ENCODE measurements at places on chromosomes 7 and 10.
A peak's percentile ranks its signal among the peaks of the same experiment; 100 is the strongest.

DNA sequence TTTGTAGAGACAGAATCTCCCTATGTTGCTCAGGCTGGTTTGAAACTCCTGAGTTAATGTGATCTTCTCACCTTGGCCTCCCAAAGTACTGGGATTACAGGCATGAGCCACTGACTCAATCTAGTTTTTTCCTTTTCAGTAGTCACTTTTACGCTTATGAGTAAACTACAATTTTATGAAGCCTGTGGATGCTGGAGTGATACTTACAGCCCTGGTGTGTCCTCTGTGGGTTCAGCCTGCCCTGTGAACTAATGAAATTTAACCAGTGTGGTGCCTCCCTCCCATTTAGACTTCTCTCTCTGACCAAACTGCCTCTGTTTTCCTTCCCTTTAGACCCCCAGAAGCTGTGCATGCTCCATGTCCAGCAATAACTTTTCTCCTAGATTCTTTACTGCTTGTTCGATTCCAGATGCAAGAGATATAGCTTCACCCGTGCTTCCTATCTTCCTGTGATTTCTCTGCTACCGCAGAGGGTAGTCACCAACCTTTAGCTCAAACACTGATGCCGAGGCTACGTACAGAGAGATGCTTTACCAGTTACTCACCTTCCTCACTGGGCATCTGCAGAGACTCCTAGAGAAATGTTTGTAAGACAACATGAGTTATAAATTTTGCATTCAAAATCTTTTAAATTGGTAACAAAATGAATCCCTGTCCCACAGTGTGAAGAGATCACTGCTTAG, 90.8 kb downstream of the KIAA1217 start:
- no peak for DNase-seq

DNA sequence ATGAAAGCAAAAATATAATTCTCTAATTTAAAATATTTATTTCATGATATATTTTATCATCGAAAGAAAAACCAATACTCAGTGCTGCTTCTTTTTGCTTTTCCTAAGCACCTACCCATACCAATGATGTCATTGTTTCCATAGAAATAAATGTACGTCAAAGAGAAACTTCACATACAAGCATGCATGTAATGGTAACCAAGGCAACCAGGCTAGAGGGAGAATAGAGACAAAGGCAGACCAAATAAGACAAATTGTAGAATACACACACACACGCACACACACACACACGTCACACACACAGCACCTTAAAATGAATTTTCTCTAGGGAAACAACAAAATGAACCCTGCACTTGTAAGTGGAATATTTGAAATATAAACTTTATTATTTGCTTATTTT, 75.5 kb downstream of the MACC1 start:
- no peak for DNase-seq

DNA sequence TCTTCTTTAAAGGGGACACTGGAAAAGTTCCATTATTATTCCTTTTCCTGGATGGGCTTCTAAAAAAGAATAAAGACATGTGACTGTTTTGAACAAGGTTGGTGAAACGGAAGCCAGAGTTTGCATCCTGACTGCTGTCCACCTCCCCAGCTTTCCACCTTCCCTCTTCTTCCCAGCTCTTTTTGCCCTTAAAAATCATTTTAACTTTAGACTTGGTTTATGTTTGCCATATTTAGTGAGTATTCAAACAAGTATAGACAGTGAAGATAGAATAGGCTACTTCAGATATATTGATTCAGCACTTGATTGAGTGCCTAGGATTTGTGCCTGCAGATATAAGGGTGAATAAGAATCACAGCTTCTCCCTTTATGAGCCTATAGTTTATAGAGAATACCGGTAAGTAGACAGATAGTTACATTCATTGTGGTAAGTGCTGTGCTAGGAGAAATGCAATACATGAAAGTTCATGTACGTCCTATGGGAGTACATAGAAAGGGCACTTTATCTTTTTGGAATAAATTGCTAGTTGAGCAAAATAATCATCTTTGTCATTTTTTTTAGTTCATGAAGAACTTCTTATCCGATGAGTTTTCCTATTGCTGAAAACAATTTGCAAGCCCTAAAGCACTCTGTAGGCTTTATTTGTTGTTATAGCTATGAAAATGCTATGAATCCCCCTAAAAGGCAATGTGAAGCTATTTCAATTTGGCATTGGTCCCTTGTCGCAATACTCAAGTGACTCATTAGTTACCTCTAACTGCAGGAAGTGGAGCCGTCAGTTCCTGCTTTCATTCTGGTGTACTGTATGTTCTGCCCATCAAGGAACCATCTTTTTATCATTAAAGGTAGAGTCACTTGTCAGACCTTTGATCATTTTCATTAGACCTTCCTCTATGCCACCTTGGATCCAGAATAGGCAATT, 57.2 kb upstream of the STRIP2 start:
- no peak for DNase-seq

DNA sequence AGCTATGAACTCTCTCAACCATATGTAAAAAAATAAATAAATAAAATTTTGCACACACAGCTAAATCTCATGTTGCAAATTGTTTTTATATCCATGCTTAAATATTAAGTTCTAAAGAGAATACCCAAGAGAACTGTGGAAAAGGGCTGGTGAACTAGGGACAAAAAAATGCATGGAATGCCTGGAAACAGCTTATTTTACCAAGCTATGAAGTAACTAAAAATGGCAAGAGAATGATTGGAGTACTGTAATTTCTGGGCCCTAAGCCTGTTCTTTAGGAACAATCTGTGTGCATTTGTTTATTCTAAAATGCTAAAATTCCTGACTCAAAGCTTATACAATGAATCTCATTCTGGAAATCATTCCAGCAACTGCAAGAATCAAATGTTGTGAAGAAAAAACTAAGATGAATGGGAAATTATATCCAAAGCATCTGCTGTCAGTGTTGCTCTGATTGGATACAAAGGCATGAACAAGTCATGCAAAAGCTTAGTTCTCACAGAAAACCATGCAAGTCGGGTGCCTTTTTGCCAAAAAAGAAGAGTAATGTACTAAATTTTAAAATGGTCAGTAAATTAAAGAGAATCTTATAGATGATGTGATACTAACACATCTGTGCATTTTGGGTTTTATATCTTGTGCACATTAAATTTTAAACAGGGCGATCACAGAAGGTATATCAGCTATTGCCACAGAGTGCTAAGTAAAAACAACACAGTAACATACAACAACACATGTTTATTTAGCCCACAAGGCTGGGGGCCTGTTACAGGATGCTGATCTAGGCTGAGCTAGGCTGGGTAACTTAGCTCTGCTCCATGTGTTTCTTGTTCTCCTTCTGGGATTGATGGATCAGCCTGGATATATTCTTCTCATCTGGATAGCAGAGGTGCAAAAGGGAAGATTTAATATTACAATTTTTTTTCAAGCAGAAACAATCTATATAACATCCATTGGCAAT, 453.5 kb upstream of the SEMA3A start:
- no peak for DNase-seq

DNA sequence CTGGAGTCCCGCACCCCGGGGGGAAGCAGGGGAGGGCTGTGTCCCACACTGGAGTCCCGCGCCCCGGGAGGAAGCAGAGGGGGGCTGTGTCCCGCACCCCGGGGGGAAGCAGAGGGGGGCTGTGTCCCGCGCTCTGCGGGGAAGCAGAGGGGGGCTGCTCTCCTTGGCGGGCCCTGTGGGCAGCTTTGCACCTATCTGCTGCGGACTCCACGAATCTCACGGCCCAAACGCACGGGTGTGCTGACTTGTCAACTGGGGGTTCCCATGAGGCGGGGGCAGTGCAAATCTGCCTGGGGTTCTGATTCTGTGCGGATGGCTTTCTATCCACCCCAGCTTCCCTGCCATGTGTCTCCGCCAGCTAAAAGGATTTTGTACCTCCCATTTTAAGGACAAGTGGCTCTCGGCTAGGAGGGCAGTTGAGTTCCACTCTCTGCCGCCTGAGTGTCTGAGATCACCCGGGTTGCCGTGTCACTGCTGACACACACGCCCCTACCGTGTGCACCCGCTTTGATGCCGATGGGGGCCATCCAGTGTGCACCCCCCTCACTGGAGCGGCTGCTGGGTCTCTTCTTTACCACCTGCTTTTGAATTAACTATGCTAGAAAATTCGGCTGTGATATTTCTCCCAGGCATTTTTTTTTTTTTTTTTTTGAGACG, 20.5 kb downstream of the GPER1 start:
- DNase-seq = peak; percentile 67

GRCh38 chr7:100059251-100059739, 9.7 kb downstream of the ZSCAN21 start:
- DNase-seq = no peak

DNA sequence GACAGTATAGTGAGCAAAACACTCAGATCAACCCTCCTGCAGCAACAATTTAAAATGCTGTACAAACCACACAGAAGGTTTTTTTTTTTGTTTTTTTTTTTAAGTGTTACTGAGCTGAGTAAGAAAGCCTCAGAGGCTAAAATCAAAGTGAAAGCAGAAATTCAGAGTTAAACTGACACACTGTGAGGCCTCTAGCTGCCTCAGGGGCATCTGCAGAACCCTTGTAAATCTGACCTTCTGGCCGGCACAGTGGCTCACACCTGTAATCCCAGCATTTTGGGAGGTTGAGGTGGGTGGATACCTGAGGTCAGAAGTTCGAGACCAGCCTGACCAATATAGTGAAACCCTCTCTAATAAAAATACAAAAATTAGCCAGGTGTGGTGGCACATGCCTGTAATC, 7.4 kb upstream of the GNA12 start:
- no peak for DNase-seq

DNA sequence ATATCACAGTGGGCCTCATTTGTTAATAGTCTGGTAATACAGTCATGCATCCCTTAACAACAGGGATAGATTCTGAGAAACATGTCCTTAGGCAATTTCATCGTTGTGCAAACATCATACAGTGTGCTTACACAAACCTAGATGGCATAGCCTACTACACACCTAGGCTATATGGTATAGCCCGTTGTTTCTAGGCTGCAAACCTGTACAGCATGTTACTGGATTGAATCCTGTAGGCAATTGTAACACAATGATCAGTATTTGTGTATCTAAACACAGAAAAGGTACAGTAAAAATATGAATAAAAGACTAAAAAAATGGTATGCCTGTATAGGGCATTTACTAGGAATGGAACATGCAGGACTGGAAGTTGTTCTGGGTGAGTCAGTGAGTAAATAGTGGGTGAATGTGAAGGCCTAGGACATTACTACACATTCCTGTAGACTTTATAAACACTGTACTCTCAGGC, 12.0 kb upstream of the RHOBTB1 start:
- DNase-seq = no peak

DNA sequence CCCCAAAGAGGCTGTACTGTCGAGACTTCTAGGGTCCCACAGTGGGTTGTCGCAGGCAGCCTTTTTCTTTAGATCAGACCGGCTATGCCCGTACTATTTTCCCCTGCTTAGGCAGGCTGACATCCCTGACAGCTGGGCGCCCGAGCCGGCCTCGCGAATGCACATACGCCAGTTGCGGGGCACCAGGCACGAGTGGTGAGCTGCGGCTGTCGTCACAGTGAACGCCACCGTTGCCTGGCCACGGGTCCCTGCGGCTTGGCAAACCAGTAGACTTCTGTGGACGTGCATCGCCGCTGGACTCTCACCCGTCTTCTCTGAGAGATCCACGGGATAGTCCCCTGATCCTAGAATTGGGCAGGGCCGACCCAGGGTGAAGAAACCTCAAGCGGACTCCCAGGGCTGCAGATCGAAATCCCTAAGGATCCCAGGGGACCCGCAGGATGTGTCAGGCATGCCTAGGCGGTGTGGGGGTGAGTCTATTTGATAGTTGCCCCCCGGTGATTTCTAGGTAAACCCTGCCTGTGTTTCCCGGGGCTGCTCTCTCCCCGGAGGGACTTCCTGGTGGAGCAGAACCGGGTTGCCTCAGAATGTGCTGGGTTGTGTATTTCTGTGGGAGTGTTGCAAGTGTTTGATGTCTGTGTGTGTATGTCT, 33.0 kb upstream of the ZNF273 start:
- DNase-seq = no peak

GRCh38 chr7:90713628-90714027, 117.5 kb downstream of the CDK14 start:
- DNase-seq = no peak

GRCh38 chr10:119331061-119331460, 123.7 kb downstream of the GRK5 start:
- DNase-seq = no peak

GRCh38 chr7:43660141-43660540, 69.2 kb downstream of the COA1 start:
- no peak for DNase-seq

DNA sequence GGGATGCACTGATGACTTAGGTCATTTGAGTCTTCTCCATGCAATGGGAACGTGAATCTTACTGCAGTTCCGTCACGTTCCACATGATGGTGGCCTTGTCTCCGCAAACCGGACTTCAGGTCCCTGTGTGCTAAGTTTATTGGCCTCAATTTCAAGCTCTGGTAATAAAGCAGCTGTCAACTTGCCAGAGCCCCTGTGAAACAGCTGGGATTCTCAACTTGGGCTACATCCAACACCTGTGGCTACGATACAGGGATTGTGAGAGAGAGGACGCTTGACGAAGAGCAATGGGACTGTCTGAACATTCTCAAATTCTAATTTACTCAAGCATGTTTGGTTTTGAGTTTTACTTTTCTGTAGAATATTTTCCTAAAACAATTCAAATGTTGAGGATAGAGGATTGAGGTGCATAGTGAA, 174.2 kb downstream of the PTN start:
- peak; percentile 74 for DNase-seq

DNA sequence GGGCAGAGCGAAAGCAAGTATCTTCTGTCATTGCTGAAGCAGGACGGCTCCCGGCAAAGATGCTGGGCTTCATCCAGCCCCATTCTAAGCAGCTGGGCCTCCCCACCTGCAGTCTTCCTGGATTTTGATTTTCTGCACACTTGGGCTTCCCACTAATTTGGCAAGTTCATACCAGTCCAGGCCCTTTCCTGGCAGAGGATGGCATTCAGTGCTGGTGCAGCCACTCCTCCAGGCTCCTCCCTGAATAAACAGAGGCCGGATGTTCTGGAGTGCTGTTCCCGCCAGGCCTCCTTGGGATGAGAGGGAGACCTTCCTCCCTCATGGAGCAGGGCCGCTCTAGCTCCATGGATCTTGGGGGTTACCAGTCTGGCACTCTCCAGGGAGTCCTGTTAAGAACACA, 3.4 kb downstream of the BAG3 start:
- peak; percentile 53 for DNase-seq

DNA sequence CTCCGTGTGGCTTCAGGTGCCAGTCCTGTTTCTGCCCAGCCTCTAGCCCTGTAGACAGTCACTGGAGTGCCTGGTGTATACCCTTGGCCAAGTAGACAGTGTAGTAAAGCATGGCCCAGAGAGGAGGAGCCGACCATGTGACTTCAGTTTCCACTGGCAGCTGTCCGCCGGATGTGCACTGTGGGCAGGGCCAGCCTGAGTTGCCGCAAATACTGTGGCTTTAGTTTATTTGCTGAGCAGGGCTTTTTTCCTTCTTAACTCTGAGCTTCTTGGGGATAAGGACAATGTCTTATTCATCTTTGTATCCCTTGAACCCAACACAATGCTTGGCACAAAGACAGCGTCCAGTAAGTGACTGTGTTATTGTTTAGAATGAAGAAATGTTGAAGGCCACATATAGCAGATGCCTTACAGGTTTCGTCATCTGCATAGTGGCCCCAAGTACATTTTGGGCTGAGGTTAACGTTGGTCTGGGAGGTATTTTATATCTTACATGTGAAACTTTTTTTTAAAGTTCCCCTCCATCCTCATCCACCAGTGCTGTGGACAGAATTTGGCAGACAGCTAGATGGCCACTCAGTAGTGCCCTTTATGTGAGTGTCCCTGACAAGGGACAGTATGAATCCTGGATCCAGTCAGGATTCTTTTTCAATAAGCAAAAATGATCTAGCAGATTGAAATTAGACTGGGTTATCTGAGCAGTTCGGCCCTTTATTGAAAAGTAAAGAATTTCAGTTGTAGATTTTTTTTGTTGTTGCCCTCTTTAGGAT, 40.6 kb downstream of the CYP17A1 start:
- peak; percentile 82 for DNase-seq

GRCh38 chr7:158479021-158479663, 108.5 kb downstream of the PTPRN2 start:
- DNase-seq = no peak

All from thyroid gland (tissue), 4 donors.